Activated CD4-positive, alpha-beta T cell treated with anti-CD3 and anti-CD28 coated beads, Interleukin-2, amount 10 ng/mL, durations not matched to agents 7 days and 5 days (primary cell): ENCODE measurements at places on chromosomes 12 and 14.

GRCh38 chr12:124774462-124775167, 89.0 kb downstream of the SCARB1 start:
- peak overlapping the region; percentile 35 for H3K4me3 ChIP-seq
- H3K36me3 ChIP-seq, result no peaks in the 10 kb centered on the region
- peaks cover 9% of the 10 kb centered on the region for H3K27me3 ChIP-seq
- peak; percentile 75 for DNase-seq

GRCh38 chr14:94793901-94794300, 24.0 kb upstream of the GSC start:
- peaks cover 5% of the 10 kb centered on the region for H3K27me3 ChIP-seq
- no peak overlapping the region for H3K27ac ChIP-seq
- no peaks in the 10 kb centered on the region for H3K36me3 ChIP-seq
- H3K4me1 ChIP-seq, result no peaks in the 10 kb centered on the region
- H3K4me3 ChIP-seq, result no peak overlapping the region

- H3K36me3 ChIP-seq, result no peaks in the 10 kb centered on the region
- no peak overlapping the region for H3K4me3 ChIP-seq
- H3K27me3 ChIP-seq, result no peaks in the 10 kb centered on the region
- no peak overlapping the region for H3K27ac ChIP-seq
- DNase-seq, result no peak
- no peaks in the 10 kb centered on the region for H3K4me1 ChIP-seq
Observed at GRCh38 chr12:84507956-84508850, 404.4 kb downstream of the SLC6A15 start.

- H3K27ac ChIP-seq, result no peak overlapping the region
- H3K27me3 ChIP-seq, result no peaks in the 10 kb centered on the region
- peaks cover 31% of the 10 kb centered on the region for H3K36me3 ChIP-seq
- no peak for DNase-seq
- H3K4me1 ChIP-seq, result peaks cover 47% of the 10 kb centered on the region
Observed at GRCh38 chr14:65940056-65940735, 527.7 kb downstream of the FUT8 start.

GRCh38 chr14:64137657-64138290, 156.4 kb downstream of the ESR2 start:
- H3K27me3 ChIP-seq, result no peaks in the 10 kb centered on the region
- no peak for DNase-seq
- H3K4me3 ChIP-seq, result no peak overlapping the region
- H3K36me3 ChIP-seq, result peaks cover 49% of the 10 kb centered on the region
- no peak overlapping the region for H3K27ac ChIP-seq

DNA sequence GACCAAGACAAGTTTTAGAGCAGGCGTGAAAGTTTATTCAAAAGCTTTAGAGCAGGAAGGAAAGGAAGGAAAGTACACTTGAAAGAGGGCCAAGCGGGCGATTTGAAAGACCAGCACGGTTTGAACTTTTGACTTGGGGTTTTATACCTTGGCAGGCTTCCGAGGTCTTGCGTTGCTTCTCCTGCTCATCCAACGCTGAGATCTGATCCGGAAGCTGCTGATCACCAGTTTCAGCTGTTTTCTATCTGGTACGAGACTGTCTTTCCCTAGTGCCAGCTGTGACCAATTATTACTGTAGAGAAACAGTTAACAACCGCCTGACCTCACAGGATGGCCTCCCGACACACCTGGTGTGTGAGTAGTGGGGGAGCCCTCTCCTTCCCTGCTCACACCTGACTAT, 20.6 kb upstream of the SNRPF start:
- peaks cover 23% of the 10 kb centered on the region for H3K27me3 ChIP-seq
- H3K27ac ChIP-seq, result no peak overlapping the region
- no peaks in the 10 kb centered on the region for H3K4me1 ChIP-seq
- no peak for DNase-seq

GRCh38 chr14:22411398-22412055, 177.5 kb downstream of the DAD1 start:
- no peaks in the 10 kb centered on the region for H3K27me3 ChIP-seq
- no peaks in the 10 kb centered on the region for H3K36me3 ChIP-seq
- H3K4me1 ChIP-seq, result no peaks in the 10 kb centered on the region
- H3K4me3 ChIP-seq, result no peak overlapping the region

DNA sequence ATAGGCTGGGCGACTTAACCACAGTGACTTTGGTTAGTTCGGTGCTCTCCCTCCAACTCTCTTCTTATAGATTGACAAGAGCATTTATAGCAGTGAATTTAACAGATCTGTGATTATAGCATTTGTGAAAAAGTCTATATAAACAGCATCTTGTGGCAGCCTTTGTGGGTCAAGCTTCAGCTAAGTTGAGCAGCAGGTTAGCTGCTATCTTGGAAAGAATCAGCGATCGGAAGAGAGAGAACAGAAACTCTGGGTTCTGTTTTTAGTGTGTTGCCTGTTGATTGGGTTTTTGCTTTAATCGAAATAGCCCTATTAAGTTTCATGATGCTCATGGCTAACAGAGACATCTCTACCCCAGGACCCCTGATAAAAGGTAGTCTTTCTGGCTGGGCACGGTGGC, 20.2 kb downstream of the EVL start:
- peaks cover 89% of the 10 kb centered on the region for H3K36me3 ChIP-seq
- H3K4me1 ChIP-seq, result peaks cover 93% of the 10 kb centered on the region
- H3K27ac ChIP-seq, result peak overlapping the region; percentile 34

DNA sequence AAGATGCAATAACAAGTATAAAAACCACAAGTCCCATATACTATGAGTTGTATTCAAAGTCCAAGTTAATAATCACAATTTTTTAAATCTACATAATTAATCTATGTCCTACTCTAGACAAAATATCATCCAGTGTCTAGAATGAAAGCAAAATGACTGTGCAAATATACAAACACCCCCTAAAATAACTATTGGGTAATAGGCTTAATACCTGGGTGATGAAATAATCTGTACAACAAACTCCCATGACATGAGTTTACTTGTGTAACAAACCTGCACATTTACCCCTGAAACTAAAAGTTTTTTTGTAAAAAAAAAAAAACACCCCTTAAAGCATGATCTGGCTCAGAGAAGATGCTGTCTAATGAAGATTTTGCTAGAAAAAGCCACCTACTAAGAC, 4.2 kb downstream of the TAS2R42 start:
- no peak for DNase-seq
- no peak overlapping the region for H3K4me3 ChIP-seq
- H3K4me1 ChIP-seq, result peaks cover 4% of the 10 kb centered on the region
- H3K27ac ChIP-seq, result no peak overlapping the region
- H3K36me3 ChIP-seq, result peaks cover 4% of the 10 kb centered on the region
- no peaks in the 10 kb centered on the region for H3K27me3 ChIP-seq

DNA sequence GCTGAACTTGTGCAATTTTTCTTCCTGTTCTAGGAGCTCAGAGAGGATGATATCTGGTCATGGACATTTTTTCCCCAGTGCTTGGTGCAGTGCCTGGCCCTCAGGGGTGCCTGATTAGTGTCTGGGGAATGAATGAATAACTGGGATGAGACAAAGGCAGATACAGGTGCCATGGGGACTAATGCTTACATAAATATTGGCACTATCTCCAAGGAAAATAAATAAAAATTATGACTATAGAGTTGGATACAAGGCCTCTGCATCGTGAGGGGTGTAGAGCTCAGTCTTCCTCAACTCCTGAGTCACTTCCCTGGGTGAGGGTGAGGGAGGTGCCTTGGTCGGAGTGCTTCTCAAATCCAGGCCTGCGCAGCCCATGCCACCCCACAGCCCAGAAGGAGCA, 188.6 kb downstream of the KCNA5 start:
- H3K27ac ChIP-seq, result no peak overlapping the region
- H3K4me1 ChIP-seq, result no peaks in the 10 kb centered on the region
- H3K27me3 ChIP-seq, result no peaks in the 10 kb centered on the region
- DNase-seq, result no peak

DNA sequence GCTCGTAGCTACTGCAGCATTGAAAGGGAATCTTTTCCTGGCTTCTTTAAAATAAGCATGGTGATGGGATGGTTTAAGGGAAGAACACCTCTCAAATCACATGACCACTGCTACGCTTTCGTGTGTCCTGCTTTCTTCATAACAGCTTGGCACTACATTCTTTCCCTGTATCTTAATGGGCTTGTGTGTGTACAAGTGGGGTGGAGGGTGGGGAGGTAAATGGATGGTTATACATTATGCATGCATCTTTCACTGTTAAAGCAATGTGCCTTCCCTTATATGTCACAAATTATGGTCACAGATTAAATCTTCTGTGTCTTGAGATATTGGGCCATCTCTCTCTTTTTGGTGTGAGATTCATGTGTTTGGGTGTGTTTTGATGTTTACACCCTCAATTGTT, 169.4 kb upstream of the GARIN2 start:
- H3K4me3 ChIP-seq, result no peak overlapping the region
- peaks cover 3% of the 10 kb centered on the region for H3K36me3 ChIP-seq
- no peak for DNase-seq

DNA sequence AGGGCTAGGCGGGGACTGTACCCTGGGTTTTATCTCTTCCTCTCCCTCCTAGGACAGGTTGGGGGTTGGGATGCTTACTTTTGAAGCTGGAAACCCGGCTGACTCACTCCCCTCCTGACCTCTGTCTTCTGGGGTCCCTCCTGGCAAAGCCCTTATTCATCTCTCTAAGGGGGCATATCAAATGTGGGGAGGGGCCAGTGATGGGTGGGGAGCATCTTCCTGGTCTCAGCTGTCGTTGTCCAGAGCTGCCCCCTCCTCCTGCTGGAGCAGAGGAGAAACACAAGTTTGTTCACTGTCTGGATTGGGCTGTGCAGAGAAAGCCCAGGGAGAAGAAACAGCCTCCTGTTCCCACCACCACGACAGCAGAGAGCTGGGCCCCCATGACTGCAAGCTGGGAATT, 85.8 kb downstream of the TNFAIP2 start:
- no peak overlapping the region for H3K27ac ChIP-seq
- H3K4me3 ChIP-seq, result no peak overlapping the region
- no peak for DNase-seq
- peaks cover 37% of the 10 kb centered on the region for H3K27me3 ChIP-seq
